ENCODE measurements at places on chromosomes 4 and X.

DNA sequence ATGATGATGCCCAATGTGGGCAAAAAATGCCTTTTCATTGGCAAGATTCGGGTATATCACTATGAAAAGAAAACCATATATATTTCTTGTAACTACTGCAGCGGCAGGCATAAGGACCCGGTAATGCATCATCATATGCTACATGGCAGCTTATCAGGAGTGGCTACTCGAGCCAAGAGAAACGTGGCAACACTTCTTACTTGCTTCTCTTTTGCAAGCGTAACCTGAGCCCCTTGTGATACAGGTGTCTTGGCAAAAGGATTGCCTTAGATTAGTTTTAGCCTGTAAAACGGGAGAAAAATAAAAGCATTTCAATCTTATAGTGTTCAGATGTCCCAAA lies 280.3 kb downstream of the SPRY1 start:
- no peak for DNase-seq

DNA sequence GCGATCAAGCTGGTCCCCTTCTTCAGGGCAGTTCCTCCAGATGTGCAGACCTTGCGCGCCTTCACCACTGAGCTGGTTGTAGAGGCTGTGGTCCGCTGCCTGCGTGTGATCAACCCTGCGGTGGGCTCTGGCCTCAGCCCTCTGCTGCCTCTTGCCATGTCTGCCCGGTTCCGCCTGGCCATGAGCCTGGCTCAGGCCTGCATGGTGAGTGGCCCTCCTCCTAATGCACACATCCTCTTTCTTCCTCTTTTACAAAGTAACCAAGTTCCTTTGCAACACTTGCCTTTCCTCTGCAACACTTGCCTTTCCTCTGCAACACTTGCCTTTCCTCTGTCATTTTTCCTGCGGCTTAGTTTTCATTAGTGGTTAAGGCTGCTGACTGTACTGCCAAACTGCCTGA lies 1.8 kb downstream of the CCDC22 start:
- no peak for DNase-seq

- DNase-seq, result peak; percentile 61
Measured at GRCh38 chrX:115372152-115372551, 82.6 kb downstream of the LUZP4 start.

- no peak for DNase-seq
Measured at GRCh38 chr4:104451573-104451972, 43.1 kb downstream of the CXXC4 start.

- DNase-seq, result peak; percentile 57
Measured at GRCh38 chrX:19544693-19545305, 29.5 kb upstream of the MAP3K15 start.

DNA sequence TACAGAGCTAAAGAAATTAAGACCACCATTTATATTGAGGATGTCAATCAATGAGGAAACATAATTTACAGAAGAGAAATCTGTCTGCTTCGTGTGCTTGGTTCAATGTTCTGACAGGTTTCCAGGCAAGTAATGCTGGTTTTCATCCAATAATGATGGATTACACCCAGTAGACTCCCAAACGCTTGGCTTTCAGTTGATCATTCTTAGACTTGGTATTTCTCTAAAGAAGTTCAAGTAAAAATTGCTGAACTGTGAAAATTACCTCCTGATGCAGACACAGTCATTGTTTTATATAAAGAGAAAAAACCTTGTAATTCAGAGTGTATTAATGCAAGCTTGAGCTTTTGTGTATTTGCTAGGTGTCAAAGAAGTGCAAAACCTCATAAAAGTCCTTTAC lies 85.0 kb downstream of the VCX3A start:
- DNase-seq, result no peak

DNA sequence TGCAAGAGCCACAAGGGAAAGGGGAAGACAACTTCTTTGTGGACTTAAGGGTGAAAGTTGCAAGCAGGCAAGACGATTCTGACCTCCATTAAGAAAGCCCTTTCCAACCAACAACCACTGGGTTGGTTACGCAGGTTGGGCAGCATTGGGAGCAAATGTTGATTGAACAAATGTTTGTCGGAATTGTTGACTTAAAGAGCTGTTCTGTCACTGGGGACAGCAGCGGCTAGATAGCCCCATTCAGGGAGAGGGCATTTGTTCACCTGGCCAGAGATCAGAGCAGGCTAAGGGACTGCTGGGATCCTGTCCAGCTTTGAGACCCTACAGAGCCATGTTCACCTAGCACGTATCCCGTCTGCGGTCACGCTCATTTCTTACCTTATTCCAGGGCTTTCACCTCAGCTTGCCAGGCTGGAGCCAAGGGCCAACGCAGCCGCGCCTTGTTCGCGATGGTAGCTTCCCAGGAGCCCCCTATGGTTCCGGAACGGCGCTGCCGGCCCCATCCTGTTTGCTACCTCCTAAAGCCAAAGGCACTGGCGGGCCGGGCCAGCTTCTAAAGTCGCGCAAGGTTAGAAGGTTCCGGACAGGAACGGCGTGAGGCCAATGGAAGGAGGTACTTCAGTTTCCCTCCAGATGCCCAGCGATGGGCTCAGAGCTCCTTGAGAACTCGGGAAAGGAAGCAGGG lies 24.6 kb downstream of the F9 start:
- no peak for DNase-seq

DNA sequence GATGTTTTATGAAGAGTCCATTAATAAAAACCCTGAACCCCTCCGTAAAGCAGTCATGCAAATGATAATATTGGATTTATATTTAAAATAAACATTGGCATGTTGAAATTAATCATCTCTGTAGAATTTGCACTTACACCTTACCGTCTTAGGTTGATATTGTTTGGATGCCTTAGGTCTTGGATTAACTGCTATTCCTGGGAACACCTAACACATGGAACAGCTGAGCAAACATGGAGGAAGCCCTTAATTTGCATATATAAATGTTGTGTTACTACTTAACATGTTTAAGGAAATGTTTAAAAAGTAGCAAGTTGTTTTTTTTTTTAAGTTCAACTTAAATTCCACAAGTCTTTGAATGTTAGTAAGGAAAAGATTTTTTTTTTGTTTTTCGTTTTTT lies 62.5 kb downstream of the NSD2 start:
- no peak for DNase-seq

DNA sequence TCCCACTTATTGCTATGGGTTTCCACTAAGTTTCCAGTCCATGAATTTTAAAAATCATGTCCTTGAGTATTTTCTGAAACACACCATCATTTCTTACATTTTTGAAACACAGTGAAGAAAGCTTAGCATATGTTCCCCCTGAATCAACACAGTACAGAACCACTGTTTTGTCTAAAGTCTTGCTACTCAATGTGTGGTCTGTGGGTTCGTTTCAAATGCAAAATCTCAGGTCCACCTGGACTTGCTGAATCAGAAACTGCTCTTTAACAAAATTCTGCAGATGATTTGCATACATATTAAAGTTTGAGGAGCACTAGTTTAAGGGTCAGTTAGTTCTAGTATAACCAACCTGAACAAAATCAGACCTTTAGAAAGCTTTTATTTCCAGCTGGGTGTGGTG lies 60.4 kb downstream of the SUPT20HL2 start:
- DNase-seq, result no peak

DNA sequence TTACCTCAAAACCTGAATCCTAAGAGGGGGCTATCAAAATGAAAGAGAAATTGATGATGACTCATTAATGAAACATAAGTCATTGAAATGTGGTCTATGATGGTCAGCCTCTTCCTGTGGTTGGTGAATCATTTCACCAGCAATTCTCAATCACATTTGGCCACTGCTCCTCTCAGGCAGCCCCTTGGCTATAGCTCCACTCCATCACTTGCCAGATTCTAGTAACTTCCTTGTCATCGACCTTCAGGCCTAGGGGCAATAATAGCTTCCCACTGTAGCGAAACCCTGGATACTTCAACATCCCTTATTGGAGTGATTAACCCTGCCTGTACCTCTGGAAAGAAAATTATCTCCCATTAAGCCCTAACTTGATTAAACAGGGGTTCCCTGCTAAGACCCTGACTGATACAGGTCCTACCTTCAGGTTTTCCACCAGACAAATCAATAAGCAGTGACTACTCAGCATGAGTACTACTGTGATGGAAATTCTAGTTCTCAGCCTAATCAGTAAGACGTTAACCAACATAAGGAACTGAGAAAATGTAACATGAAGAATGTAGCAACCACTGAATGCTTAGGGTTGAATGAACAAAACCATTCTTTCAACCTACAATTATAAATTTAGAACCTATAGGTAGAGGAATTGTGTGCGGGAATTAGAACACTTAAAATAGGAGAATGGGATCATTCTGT lies 30.4 kb downstream of the ADH7 start:
- peak; percentile 74 for DNase-seq

DNA sequence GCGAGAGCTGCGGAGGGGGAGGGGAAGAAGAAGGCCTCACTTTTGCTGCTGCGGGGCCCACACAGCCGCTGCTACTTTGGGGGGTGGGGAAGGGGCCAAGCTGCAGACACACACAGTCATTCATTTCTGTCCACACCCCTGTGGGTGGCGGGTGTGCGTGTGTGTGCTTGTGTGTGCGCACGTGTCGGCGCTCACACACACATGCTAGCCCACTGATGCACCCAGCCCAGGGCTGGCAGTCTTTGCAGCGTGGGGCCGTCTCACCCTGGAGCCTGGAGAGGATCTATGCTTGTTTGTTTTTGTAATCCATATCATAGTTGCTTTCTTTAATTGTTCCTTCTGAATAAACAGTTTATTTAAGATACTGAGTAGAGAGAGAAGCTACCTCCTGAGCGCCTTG lies 4.0 kb downstream of the DUSP9 start:
- no peak for DNase-seq

GRCh38 chrX:10098270-10098713 lies 58.5 kb upstream of the CLCN4 start:
- DNase-seq, result peak; percentile 20

GRCh38 chrX:9534686-9535085 lies 69.8 kb downstream of the TBL1X start:
- DNase-seq, result peak; percentile 41

DNA sequence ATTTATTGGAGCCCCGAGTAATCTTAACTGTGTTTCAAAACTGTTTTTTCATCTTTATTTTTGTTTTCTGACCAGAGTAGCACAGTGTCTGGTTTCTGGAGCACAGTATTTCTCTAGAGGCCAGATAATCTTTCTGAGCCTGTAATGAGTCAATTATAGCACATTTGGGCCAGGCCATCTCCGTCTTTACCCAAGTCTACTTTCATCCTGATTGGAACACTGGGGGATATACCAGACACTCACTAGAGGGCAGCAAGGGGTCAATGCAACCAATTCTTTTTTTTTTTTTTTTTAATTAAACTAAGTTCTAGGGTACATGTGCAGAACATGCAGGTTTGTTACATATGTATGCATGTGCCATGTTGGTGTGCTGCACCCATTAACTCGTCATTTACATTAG lies 282.0 kb downstream of the ARHGAP24 start:
- peak; percentile 60 for DNase-seq

DNA sequence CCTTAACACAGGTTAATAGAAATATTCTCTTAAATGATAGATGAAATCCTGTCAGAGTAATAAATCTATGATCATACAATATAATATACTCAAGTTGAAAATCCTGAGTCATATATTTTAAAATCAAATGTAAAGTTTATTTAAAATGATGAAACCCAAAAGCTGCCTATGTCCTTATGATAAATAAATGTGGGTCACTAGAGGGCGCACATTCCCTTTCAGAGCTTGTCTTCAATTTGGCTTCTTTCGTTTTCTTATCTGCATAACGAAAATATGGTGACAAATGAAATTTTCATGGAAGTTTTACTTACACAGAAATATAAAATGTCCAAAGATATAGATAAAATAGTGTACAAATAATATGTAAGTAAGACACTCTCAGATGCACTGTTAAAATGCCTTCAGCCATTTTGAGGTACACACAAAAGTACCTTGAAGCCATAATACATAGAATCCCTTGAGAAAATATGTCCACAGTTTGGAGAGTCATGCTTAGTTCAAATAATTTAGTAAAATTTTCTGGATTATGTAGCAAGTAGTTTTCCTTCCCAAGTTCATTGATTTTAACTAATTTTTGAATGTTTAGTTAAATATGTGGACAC lies 680.4 kb downstream of the DMD start:
- DNase-seq, result peak; percentile 16

GRCh38 chr4:100493756-100494155 lies 24.1 kb downstream of the EMCN start:
- DNase-seq, result peak; percentile 11

- no peak for DNase-seq
Measured at GRCh38 chr4:100836929-100837328, 319.1 kb upstream of the EMCN start.

DNA sequence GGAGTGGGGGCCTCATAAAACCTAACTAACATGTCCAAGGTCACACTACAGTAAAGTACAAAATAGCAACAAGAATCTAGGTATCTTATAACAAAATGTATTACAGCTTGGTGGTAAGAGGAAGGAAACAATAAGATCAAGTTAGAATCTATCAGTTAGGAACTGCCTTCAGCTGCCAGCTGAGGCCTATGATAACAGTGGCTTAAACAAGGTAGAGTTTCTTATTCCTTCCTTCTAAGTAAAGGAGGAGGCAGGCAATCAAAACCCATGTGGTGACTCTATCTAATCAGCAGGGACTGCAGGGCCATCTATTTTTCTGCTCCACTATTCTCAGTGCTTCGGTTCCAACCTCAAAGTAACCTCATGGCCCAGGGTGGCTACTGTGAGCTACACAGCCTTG lies 10.9 kb downstream of the SH3D19 start:
- no peak for DNase-seq

DNA sequence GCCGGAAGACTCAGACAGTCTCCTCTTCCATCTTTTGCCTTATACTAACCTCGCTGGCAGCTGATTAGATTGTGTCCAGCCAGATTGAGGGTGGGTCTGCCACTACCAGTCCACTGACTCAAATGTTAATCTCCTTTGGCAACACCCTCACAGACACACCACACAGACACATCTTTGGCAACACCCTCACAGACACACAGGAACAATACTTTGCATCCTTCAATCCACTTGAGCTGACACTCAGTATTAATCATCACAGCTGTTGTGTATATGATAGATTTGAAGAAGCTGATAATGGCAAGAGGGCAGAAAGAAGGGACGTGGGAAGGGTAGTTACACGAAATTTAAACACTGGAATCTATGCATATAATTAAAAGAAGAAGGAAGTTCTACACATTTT lies 139.5 kb downstream of the ANKRD50 start:
- DNase-seq, result no peak

- DNase-seq, result no peak
Measured at GRCh38 chr4:79088946-79089691, 149.9 kb upstream of the PAQR3 start.
